ENCODE measurements at places on chromosomes 13 and 19.

DNA sequence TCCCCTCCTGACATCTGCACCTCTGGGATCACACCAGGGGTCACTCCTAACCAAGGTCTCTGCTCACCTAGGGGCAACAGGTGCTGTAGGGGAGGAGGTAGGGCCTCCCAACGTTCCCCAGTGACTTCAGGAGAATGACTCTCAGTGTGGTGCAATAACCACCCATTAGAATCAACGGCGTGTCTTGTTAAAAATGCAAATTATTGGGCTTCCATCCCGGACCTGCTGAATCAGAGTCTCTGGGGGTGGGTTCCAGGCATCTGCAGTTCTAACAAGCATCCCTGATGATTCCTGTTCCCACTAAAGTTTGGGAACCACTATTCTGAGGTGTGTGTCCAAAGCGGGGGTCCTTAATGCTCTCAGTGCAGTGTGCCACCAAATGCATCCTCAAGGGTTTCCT, 84.6 kb downstream of the CRYL1 start:
- no peak for DNase-seq

- DNase-seq = no peak
Measured at GRCh38 chr13:112819111-112819510, 129.3 kb downstream of the ATP11A start.

DNA sequence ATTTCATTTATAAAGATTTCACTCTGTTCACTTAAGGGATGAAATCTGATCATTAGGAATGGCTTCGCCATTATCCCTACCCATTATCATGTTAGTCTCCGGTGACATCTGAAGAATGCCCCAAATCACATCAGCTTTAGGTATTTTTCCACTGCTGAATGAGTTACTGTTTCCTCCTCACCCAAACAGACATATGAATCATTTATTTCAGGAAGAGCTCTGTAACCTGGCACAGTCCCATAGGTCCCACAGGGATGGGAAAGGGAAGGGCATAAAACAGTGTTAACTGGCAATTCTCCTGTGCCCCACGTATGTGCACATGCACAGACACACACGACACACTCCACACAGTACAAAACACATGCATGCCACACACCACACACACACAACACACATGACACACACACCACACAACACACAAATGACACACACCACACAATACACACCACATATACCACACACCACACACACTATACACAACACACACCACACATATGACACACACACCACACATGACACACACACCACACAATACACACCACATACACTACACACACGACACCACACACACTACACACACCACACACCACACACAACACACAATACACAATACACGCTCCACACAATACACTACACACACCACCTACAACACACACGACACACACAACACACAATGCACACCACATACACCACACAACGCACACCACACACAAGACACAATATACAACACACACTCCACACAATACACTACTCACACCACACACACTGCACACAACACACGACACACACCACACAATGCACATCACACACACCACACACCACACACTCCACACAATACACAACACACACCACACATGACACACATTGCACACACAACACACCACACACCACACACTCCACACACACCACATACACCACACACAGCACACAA, 15.4 kb downstream of the TMEM255B start:
- no peak for DNase-seq

- peak; percentile 65 for DNase-seq
Measured at GRCh38 chr13:102642475-102642874, 45.7 kb downstream of the TPP2 start.

Measured in D341Med (cell line).